ENCODE measurements at places on chromosomes 16 and 17. TPM values are rescaled to one million over a fixed set of nuclear protein-coding genes. Genes with fewer than 3 reads are reported as not detected.

The HAGHL gene
- 13.5 TPM for total RNA-seq

The PLK1 gene
- total RNA-seq = 89.4 TPM

The CX3CL1 gene
- total RNA-seq = 8.4 TPM

The TBC1D3K gene
- total RNA-seq = not detected

The CLEC18A gene
- total RNA-seq = under 0.01 TPM

The IFT20 gene
- 64.5 TPM for total RNA-seq

The KSR1 gene
- total RNA-seq = 4.3 TPM

The FBXL16 gene
- total RNA-seq = 0.53 TPM

The COX6A2 gene
- total RNA-seq = not detected

The MMP25 gene
- not detected for total RNA-seq
